ENCODE measurements at places on chromosomes 1 and 21. TPM values are rescaled to one million over a fixed set of nuclear protein-coding genes. Genes with fewer than 3 reads are reported as not detected.

DNA sequence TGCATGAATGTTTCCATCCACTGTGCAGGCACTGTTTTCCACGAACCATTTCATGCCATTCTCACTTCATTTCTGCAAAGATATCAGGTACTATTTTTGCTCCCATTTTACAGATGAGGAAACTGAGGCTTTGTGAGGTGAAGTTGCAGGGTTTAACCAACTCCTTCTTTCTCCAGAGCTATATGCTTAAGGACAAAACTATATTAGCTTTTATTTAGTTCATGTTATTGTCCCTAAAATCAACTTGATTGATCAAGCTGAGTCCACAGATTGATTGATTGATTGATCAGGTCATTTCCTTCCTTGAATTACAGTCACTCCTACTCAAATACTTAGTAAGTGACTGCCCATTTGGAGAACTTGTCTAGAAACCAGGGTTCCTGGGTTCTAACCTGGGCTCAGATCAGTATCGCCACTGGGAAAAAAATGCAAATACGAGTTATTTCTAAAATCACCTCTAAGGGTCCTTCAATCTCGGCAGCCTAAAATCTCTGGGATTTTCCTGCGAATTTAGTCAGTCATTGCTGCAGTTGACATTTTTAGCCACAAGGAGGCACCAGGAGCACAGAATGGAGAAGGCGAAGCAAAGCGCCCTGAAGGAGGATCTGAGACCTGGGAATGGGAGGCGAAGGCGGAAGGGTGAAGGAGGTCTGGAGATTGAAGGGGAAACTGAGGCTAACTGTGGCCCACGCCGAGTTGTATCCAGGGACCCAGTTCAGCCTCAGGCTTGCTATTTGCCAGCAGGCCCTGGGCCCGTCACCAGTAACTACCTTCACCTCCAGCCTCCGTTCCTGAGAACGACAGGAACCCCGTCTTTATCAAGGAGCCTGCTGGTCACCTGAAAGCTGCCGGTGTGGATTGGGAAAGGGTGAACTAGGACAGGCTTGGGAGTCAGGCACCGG lies 14.3 kb upstream of the MUL1 start:
- H3K27ac ChIP-seq, result no peak overlapping the region
- no peaks in the 10 kb centered on the region for H3K36me3 ChIP-seq
- H3K27me3 ChIP-seq, result peaks cover 12% of the 10 kb centered on the region
- H3K4me1 ChIP-seq, result no peaks in the 10 kb centered on the region
- peak; percentile 90 for DNase-seq
- H3K4me3 ChIP-seq, result no peak overlapping the region

- peaks cover 13% of the 10 kb centered on the region for H3K27me3 ChIP-seq
- no peaks in the 10 kb centered on the region for H3K4me1 ChIP-seq
- H3K36me3 ChIP-seq, result no peaks in the 10 kb centered on the region
- no peak overlapping the region for H3K4me3 ChIP-seq
- no peak overlapping the region for H3K27ac ChIP-seq
Observed at GRCh38 chr1:63103682-63104081, 218.7 kb upstream of the FOXD3 start.

The C1QA gene
- 5.9 TPM for total RNA-seq

GRCh38 chr1:156146769-156147405 lies 6.5 kb upstream of the SEMA4A start:
- no peak overlapping the region for H3K4me3 ChIP-seq
- H3K27me3 ChIP-seq, result no peaks in the 10 kb centered on the region

The KRTAP10-10 gene
- total RNA-seq, result not detected

- no peaks in the 10 kb centered on the region for H3K4me1 ChIP-seq
- H3K4me3 ChIP-seq, result no peak overlapping the region
- H3K36me3 ChIP-seq, result no peaks in the 10 kb centered on the region
- DNase-seq, result no peak
Observed at GRCh38 chr1:118128761-118129160, 56.3 kb downstream of the SPAG17 start.

DNA sequence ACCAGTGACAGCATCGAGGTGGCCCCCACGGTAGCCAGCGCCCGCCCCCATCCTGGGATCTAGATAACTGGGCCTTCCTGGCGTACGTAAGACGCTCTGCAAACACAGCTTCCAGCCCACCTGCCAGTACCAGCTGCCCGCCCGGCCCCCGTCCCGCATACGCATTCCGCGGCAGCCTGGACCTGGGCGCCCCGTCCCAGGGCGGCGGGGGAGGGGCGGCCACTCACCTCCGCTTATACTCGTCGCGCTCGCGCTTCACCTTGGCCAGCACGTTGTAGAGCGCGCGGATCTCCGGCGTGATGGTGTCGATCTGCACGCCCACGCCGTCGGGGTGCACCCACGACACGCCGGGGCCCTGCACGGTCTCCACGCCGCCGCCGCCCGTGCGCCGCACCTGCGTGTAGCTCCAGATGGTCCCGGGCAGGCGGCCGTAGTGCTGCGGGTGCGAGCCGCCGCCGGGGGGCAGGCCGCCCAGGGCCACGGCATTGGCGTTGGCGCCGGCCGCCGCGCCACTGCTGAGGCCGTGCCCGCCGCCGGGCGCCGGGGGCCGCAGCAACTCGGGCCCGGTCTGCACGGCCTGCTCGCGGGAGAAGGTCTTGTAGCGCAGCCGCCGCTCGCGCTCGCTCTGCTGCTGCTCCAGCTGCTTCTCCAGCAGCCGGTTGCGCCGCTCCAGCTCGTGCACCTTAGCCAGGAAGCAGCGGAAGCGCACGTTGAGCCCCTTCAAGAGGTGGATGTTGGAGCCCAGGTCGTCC lies 859 bp downstream of the IFFO2 start:
- peaks cover 17% of the 10 kb centered on the region for H3K4me1 ChIP-seq
- peak; percentile 70 for DNase-seq
- H3K27me3 ChIP-seq, result peaks cover 11% of the 10 kb centered on the region
- peak overlapping the region; percentile 92 for H3K4me3 ChIP-seq
- H3K27ac ChIP-seq, result no peak overlapping the region

The OR10J1 gene
- not detected for total RNA-seq

DNA sequence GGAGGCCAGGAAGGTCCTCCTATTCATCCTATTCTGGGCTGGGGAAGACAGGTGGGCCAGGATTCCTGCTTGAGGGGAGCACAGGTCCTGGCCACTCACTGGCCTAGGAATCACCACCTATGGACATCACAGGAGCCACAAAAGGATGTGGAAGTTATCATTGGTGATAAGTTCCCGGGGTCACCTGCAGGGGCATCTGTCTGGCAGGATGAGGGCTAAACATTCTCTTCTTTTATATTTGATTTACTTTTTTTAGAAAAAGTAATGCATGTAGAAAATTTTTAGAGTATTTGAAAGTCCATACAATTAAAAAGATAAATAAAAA lies 33.2 kb upstream of the KIAA0040 start:
- H3K4me1 ChIP-seq, result peaks cover 7% of the 10 kb centered on the region
- no peak overlapping the region for H3K27ac ChIP-seq
- no peaks in the 10 kb centered on the region for H3K27me3 ChIP-seq
- H3K36me3 ChIP-seq, result no peaks in the 10 kb centered on the region
- H3K4me3 ChIP-seq, result no peak overlapping the region

DNA sequence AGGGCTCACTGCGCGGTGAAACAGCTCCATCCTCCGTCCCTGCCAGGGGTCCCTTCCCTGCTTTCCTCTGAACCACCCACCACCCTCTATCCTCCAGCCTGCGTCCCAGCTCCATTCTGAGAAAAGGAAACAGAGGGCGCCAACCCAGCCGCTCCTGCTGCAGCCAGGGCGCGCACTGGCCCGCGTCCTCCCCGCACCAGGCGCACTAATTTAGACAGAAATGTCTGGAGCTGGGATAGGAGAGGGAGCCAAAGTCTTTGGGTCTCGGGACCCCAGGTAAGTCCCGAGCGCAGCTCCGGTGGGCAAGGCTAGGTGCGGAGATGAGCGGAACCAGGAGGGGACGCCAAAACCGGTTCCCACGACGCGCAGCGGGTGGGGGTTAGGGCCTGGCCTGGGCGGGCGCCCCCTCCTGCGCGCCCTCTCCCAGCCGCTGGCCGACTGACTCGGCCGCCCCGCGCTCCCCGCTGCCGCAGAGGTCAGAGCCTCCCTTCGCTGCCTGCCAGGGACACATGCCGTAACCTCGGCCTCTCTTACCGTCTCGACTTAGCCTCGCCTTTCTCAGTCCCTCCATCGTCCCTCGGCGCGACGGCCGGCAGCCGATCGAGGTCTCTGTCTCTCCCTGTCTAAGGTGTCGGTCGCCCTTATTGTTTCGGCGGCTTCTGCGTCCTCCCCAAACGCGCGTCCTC lies 2.0 kb downstream of the CAMK2N1 start:
- H3K27ac ChIP-seq, result peak overlapping the region; percentile 82
- H3K4me1 ChIP-seq, result peaks cover 36% of the 10 kb centered on the region
- DNase-seq, result peak; percentile 51
- H3K27me3 ChIP-seq, result no peaks in the 10 kb centered on the region
- H3K36me3 ChIP-seq, result no peaks in the 10 kb centered on the region

DNA sequence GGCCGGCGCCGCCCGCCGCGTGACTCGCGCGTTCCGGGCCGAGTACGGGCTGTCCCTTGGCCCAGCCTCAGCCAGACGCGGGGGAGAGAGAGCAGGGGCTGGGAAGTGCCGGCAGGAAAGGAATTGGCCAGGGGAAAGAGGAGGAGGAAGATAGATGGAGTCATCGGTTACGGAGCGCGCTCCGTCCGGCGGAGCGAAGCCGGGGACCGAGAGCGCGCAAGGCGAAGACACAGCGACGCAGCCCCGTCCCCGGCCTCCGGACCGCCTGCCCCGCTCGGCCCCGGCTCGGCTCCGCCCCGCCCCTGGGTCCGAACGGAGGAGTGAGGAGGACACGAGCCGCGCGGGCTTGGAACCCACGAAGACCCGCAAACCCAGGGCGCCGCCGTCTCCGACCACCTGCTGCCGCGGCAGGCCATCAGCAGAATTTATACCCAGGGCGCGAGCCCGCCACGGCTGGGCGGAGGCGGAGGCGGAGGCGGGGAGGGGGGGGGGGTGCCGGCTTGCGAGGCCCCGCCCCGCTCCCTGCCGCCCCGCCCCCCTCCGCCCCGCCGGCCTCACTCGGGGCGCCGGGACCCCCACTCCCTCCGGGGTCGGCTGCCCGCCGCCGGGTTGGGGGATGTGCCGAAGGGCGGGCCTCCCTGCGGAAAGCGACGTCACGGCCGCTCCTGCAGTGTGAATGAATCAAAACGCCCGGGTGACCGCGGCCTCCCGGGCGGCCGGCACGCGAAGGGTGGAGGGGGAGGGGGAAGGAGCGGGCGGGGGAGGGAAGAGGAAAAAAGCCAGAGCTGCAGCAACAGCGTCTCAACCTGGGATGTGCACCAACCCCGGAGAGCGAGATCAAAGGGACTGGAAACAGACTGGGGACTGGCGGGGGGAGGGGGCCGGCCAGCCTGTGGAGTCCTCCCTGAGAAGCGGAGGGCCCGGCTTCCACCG lies at the start of gene LHX4:
TSS of gene LHX4 (plus strand) at position 782 of the 933 bp plus-strand sequence. CDS start 266 bp downstream, outside the sequence.
- peak; percentile 41 for DNase-seq
- peaks cover 30% of the 10 kb centered on the region for H3K4me1 ChIP-seq
- no peak within 1 kb of the TSS for H3K27ac ChIP-seq
- H3K4me3 ChIP-seq, result peak within 1 kb of the TSS; percentile 55
- H3K36me3 ChIP-seq, result no peaks in the 10 kb centered on the region

The TRIM67 gene
- 0.13 TPM for total RNA-seq

The OR2M2 gene
- total RNA-seq, result not detected

- H3K27me3 ChIP-seq, result no peaks in the 10 kb centered on the region
- no peaks in the 10 kb centered on the region for H3K4me1 ChIP-seq
- DNase-seq, result no peak
- no peaks in the 10 kb centered on the region for H3K36me3 ChIP-seq
- no peak overlapping the region for H3K27ac ChIP-seq
- H3K4me3 ChIP-seq, result no peak overlapping the region
Observed at GRCh38 chr1:177368255-177368654, 197.5 kb downstream of the BRINP2 start.

GRCh38 chr1:58629031-58629462 lies 52.0 kb upstream of the TACSTD2 start:
- no peak overlapping the region for H3K27ac ChIP-seq
- no peak for DNase-seq
- H3K4me1 ChIP-seq, result no peaks in the 10 kb centered on the region
- no peaks in the 10 kb centered on the region for H3K27me3 ChIP-seq

The LHX8 gene
- total RNA-seq, result 0.87 TPM

The GPATCH2 gene
- 22.5 TPM for total RNA-seq

The PAPPA2 gene
- total RNA-seq, result 2.9 TPM

The TNFRSF8 gene
- total RNA-seq, result not detected

DNA sequence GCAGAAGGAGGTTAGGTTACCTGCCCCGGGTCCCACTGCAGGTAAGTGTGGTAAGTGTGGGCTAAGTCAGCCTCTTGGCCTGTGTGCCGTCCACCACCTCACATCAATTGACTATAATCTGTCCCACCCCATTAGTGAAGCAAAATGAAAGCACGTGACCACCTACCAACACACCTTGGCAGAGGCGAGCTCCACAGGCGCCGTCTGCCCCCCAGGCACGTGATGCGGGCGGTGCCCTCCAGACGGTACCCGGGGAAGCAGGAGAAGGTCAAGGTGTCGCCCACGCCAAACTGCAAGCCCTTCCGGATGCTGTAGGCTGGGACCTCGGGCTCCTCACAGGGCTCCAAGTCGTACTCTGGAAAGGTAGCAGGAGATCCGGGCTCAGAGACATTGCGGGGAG lies 149.5 kb upstream of the HMGB4 start:
- H3K27ac ChIP-seq, result no peak overlapping the region
- H3K4me1 ChIP-seq, result no peaks in the 10 kb centered on the region
- no peak for DNase-seq
- no peaks in the 10 kb centered on the region for H3K27me3 ChIP-seq
- H3K36me3 ChIP-seq, result no peaks in the 10 kb centered on the region

DNA sequence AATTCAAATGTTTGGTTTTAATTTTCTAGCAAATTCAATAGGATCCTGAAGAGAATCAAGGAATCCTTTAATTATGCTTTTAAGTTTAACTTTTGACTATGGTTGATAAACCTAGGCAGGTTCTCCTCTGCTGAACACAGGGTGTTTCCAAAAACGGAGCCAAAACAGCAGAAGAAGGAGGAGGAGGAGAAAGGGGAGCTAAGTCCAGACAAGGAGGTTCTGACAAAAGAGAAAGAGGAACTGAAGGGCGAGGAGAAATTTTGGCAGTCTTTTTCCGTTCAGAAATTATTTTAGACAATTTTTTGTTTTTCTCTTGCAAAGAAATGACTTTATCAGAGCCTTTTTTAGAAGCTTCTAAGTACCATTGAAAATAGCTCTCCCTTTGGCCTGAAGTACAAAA lies 33.2 kb upstream of the FNBP1L start:
- DNase-seq, result no peak
- no peaks in the 10 kb centered on the region for H3K4me1 ChIP-seq
- H3K4me3 ChIP-seq, result no peak overlapping the region
- H3K27ac ChIP-seq, result no peak overlapping the region
- H3K27me3 ChIP-seq, result no peaks in the 10 kb centered on the region

The CD2 gene
- 0.08 TPM for total RNA-seq

All from hepatocyte (in vitro differentiated cells).